Cardiac muscle cell (in vitro differentiated cells and primary cell): ENCODE measurements at places on chromosomes 4 and X. TPM values are rescaled to one million over a fixed set of nuclear protein-coding genes. Genes with fewer than 3 reads are reported as not detected.

DNA sequence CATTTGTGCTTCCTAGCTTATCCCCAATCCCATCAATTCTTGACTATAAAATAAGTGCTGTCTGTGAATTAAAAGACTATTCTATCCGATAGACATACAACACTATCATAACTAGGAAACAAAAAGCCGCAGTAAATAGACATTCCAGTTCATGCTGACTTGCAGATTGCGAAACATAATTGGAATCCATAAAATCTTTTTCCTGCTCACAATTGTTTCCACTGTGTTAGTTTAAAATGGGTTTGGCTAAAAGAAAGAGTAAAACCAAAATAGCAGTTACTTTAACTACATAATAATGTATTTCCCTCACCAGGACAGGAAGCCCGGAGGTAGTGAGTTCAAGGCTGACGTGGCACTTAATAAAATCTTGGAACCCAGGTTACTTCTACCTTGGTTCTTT, 17.2 kb downstream of the SMIM31 start:
- DNase-seq: no peak

GRCh38 chr4:189143263-189143952, 797.3 kb upstream of the FRG1 start:
- DNase-seq: no peak

- no peak for DNase-seq
Measured at GRCh38 chr4:165861363-165861762, 11.7 kb upstream of the TLL1 start.

NBDY gene
- total RNA-seq: 13.1 and 20.4 TPM in 2 replicates

- DNase-seq: peak; percentile 35
Measured at GRCh38 chr4:127936974-127937373, 28.0 kb downstream of the MFSD8 start.

DNA sequence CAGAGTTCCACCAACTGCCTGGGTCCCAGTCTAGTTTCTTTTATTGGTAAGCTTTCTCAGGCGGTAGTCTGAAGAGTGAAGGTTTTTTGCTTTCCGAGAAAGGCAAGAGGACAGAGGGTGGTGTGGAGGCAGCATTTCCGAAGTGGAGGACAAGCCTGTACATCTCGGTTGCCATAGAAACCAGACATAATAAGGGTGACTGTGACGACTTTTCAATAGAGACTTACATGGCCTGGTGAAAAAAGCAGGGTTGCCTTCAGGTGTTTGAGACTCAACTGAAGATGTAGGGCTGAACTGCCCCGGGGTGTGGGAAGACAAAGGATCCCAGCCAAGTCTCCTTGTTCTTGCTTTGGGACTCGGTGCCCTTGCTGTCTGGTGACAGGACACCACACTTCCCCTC, 53.6 kb upstream of the RAB40AL start:
- DNase-seq: no peak

SNCA gene
- total RNA-seq: 87.8 and 99.1 TPM in 2 replicates

BEX5 gene
- total RNA-seq: 6.3 and 10.6 TPM in 2 replicates

DNA sequence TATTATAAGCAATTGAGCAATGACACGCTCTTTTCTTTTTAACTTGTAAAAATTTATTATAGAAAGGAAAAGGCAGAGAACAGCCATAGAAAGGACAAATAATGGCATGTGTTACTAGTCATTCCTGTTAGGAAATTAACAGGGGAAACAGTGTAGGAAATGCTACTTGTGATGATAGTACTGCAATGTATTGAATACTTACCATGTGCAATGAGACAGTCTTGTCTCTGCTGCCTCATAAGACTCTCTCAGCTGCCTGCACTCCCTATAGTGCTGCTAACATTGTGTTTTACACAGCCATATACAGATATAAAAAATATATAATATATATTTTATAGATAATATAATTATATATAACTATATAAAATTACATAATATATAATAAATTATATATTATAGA, 62.3 kb upstream of the SHOX start:
- DNase-seq: no peak

- DNase-seq: no peak
Measured at GRCh38 chr4:83516042-83516772, 19.7 kb upstream of the GPAT3 start.

DNA sequence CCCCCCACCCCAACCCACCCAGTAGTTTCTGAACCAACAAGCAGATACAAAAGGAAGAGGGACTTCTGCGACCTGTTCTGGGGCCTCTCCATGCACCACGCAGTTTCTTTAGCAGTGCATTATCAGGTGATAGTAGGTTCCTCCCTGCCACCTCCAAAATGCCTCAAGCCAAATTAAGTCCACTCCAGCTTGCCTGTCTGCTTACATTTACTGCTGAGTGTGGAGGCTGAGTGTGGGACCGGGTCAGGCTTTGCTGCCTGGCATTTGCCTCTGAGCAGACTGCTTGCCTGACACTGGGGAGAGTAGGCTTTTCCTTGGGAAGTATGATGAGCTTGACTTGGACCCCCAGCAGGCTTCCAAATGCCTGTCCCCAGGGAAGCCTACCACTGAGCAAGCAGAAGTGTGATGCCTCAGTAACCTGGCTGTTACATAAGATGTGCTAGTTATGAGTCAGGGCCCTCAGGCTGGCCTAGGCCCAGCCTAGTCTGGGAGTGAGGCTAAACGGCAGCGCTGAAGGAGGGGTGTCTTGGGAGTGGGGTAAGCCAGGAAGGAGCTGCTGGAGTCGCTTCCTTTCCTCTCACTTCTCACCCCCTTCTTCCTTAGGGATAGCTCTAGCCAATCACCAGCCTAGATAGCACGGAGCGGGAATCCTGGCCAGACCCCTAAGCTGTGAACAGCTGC, 9.0 kb downstream of the TSC22D3 start:
- no peak for DNase-seq

MAGEA12 gene
- not detected in 2 replicates for total RNA-seq

- no peak for DNase-seq
Measured at GRCh38 chr4:153140294-153140693, 63.9 kb upstream of the TRIM2 start.

DNA sequence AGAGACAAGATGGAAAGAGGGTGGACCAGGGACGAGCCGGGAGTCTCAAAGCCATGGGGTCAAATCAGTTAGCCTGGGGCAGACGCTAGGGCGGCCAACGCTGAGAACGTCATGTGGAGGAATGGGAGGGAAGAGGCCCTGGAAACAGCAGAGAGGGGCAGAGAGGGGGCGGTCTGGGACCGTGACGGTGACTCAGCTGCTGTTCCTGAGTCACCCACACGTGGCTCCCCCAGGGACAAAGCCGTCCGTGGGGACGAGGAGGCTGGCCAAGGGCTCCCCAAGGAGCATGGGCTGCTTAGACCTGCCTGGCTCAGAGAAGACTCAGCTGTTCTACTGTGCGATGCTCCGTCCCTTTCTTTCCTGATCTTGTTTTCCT, 108.4 kb upstream of the LRPAP1 start:
- DNase-seq: no peak

GRCh38 chr4:7642741-7643458, 208.2 kb upstream of the PSAPL1 start:
- no peak for DNase-seq

DNA sequence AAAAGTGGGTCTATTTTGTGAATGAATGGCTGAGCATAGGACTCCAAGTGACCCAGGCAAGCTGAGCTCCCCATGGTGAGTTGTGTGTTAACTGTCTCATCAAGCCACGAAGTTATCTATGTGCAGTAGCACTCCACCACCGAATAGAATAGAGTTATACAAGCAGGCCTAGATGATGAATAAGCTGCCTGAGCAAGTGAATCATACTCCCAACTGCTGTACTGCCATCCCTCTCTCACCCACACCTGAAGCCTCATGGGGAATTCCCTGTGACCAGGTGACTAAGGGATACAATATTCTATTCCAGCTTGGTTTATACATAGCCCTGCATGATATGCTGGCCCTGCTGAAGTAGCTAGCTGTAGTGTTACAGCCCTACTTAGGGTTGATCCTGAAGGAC, 38.7 kb downstream of the KDM5C start:
- no peak for DNase-seq

LRIT3 gene
- 0.11 and 0.15 TPM in 2 replicates for total RNA-seq

GRCh38 chr4:118740869-118741268, 55.7 kb downstream of the METTL14 start:
- DNase-seq: peak; percentile 45

DNA sequence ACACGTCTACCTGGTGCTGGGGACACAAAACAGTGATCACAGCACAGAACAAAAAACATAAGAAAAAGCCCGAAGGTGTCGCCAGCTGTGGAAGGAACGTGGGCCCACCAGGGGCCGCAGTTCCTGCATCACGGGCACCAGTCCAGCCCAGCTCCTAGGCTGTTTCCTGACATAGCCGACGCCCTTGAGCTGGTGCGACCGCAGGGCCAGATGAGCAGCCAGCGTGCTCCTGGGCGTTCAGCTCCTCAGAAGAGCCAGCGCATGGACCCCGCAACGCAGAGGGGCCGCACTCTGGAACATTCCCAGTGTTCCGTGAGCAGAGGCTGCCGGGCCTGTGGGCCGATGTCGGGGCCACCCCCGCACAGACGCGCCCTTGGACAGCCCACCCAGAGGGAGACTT, 44.1 kb downstream of the GAK start:
- no peak for DNase-seq

DNA sequence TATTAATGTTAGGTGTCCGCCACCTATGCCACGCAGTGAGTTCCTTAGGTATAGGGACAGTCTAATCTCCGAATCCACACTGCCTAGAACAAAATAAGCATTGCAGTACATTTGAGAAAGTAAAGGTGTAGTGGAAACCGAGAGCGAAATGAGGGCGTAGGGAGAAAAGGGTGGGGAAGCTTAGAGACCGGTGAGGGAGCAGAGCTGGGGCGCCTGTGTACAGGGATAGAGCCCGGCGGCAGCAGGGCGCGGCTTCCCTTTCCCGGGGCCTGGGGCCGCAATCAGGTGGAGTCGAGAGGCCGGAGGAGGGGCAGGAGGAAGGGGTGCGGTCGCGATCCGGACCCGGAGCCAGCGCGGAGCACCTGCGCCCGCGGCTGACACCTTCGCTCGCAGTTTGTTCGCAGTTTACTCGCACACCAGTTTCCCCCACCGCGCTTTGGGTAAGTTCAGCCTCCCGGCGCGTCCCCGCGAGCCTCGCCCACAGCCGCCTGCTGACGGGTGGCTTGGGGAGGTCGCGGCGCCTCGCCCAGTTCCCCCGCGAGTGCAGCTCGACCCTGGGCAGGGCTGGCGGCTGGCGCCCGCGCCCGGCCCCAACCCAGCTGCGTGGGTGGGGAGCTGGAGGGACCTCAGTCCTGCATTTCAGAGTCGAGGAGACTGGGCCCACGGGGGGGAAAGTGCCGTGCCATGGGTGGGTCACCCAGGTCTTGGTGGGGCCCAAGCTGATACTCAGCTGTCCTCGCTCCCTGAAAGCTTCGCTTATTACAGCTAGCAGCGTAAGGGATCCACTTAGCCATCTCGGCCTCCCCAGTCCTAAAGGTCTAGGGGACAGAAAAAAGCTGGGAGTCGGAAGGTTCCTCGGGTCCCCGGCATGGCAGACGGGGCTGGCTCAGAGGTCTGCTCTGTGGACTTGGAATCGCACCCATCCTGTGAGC, at the start of gene ANXA3:
Gene ANXA3 (plus strand): TSS at position 351 of the 932 bp plus-strand sequence. CDS start 2,704 bp downstream, outside the sequence.
- DNase-seq: peak; percentile 56

DNA sequence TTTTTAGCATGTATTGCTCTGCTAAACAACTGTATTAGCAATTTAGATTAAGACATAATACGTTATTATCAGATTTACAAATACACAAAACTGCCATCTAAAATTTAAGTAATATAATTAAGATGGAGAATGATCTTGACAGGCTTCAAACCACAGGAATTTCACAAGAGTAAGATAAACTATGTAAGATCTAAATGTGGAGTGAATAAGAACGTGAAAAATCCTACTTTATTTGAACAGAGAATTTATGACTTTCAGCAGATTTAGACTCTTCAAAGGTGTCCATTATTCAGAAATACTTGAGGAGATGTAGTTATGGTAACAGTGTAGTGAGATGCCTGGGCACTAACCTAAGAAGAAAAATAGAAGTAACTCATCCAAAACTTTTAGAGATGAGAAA, 73.2 kb downstream of the SLC4A4 start:
- peak; percentile 13 for DNase-seq

TEX11 gene
- 0.07 TPM in 1 of 2 replicates, not detected in the other for total RNA-seq

GRCh38 chrX:110401135-110401534, 42.5 kb downstream of the RTL9 start:
- no peak for DNase-seq

DNA sequence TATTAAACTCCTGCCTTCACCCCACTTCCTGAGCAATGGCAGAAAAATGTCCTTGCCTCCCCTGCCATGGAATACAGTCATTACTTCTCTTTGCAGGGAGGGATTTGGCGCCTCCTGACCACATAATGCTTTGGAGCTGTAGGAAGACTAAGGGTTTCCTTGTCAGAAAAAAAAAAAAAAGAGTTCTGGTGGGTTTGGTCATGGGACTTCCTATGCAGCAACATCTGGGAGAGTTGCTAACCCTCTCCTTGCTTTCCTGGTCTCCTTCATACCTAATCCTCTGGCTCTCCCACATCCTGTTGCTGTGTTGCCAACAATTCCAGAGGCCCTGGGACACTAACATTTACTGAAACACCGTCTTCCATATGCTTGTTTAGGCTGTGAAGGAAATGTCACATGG, 75.1 kb upstream of the MBNL3 start:
- no peak for DNase-seq

SPANXN5 gene
- total RNA-seq: not detected in 2 replicates

DNA sequence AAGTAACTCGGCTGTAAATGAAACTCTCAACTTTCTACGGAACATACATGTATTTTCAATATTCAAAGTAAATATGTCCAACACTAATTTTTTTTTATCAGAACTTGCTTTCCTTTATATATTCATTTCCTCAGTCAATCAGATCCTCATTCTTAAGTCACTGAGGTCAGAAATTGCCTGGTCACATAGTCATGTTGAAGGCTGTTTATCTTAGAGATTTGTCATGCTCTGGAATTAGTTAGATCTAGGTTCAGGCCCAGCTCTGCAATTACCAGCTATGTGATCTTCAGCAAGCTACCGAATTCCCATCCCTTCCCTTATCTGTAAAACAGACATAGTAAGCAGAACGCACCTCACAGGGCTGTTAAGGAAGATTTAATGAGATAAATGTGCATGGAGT, 228.8 kb downstream of the SPCS3 start:
- DNase-seq: no peak

MTNR1A gene
- total RNA-seq: 0.60 TPM in 1 of 2 replicates, not detected in the other

- no peak for DNase-seq
Measured at GRCh38 chr4:156247470-156247869, 293.8 kb upstream of the CTSO start.

GRCh38 chr4:108943371-108943770, 180.5 kb upstream of the ETNPPL start:
- no peak for DNase-seq

DNA sequence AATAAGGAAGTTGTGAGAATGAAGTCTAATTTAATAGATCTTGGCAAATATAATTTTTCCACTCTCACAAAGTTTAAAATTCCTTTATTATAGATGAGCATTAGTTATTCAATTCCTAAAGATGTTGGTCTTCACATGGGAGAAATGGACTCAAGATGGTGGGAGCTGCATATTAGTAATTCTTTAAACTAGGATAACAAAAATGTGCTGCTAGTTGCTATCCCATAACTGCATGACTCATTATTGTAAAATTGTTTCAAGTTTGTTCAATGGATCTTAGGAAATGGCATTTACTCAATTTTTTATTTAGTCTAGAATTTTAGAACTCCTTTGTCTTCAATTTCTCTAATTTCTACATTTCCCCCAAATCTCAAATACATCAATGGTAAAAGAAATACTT, 155.8 kb downstream of the ATP10D start:
- no peak for DNase-seq
